ENCODE measurements at places on chromosomes 1 and 21.

- DNase-seq: no peak
Measured at GRCh38 chr1:226455843-226456242, 48.0 kb upstream of the PARP1 start.

DNA sequence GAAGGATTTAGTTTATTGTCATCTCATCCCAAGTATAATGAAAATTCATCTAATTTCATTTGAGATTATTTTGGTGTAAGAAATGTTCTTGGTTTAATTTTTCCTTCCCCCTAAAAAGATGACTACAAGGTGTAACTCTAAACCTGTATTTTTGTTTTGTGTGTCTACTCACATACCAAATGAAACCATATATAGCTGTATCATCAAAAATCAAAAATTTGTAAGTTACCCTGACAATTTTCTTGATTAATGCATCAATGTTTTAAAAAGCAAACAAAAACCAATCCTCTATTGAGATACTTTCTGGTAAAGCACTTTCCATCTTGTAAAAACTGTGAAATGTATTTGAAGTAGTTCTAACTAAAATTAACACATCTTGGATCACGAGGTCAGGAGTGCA, 30.8 kb downstream of the FH start:
- no peak for DNase-seq

- DNase-seq: peak; percentile 47
Measured at GRCh38 chr1:246161626-246162025, 345.5 kb downstream of the SMYD3 start.

GRCh38 chr1:52402860-52403240, 1.4 kb downstream of the ORC1 start:
- no peak for DNase-seq

- no peak for DNase-seq
Measured at GRCh38 chr21:35607406-35607805, 452.9 kb downstream of the SETD4 start.

DNA sequence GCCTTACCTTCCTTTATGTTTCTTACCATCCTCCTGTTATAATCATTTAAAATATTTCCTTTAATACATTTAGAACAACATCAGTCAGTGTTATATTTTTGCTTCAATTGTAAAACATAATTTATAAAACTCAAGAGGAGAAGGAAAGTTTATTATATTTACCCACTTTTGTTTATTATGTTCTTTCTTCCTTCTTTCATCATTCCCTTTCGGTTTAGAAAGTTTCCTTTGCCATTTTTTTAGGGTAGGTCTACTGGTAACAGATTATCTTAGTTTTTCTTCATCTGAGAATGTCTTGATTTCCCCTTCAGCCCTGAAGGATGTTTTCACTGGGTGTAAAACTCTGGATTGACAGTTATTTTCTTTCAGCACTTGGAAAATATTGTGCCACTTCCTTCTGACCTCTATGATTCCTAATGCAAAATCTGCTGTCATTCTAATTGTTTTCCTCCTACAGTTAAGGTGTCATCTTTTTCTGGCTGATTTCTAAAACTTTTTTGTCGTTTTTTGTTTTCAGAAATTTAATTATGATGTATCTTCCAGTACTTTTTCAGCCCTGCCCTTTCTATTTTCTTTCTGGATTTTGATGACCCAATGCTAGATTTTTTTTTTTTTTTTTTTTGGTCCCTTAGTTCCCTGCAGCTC, 25.0 kb downstream of the PTPN22 start:
- no peak for DNase-seq

DNA sequence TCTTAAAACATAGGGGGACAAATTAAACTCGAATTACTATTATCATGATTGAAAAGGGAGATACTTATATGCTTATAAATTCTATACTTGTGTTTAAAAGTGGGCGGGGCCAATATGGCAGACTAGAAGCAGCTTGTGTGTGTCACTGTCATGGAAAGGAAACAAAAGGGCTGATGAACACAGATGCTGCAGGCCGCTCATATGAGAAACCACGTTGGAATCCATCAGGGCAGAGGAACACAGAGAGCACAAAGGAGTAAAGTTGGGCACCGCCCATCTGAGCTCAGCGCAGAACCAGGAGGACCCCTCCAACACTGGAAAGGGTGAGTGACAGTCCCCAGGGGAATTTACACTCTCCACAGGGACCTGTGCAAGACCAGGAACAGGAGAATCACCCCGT, 107.0 kb downstream of the SLC5A9 start:
- no peak for DNase-seq

GRCh38 chr1:110135246-110135645, 15.0 kb upstream of the SLC6A17 start:
- DNase-seq: no peak

DNA sequence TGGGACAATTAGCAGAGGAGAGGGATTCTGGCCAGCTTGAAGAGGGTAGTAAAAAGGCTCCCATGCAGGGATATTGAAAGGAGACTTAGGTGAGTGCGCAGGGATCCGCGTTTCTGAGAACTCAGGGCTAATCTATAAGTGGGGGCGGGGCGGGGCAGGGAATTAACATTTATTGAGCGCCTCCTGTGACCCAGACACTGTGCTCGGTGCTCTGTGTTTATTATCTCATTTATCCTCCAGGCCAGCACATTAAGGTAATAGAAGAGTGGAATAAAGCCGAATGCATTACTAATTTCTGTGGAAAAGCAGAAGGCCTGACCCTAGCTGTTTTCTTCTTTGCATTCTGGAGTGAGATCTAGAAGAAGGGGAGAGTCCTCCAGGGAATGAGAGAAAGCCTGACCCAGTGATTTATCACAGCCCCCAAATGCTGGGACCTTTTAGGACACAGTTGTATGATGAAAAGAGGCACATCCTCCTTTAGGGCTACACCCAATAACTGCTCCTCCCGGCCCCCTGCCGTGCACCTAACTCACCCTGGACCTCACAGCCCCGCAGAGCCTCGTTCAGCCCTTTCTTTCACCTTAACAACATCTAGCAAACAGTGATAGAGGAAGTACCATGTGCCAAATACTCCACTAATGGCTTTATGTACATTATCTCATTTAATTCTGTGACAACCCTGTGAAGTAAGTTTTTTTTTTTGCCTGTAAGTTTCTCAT, 317.6 kb downstream of the PBX1 start:
- no peak for DNase-seq

DNA sequence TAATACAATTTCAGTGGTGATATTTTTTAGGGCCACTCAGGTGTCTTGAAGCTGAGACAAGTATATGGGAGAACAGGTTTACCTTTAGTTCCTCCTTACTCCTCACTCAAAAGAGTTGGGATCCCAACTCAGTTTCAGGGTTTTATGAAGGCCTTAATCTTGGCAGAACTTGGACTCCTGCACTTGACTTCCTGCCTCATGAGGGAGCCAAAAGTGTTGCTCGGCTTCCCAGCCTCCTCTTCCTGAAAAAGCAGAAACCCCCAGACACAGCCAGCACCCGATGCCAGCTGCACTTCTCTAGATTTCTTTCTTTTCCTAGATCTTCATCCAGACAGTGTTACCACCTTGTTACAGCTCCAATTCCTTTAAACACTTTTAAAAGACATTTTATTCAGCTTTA, 70.8 kb upstream of the TMPRSS2 start:
- no peak for DNase-seq

- no peak for DNase-seq
Measured at GRCh38 chr1:8651236-8651890, 166.1 kb downstream of the RERE start.

- DNase-seq: no peak
Measured at GRCh38 chr1:192861860-192862259, 53.0 kb downstream of the RGS2 start.

DNA sequence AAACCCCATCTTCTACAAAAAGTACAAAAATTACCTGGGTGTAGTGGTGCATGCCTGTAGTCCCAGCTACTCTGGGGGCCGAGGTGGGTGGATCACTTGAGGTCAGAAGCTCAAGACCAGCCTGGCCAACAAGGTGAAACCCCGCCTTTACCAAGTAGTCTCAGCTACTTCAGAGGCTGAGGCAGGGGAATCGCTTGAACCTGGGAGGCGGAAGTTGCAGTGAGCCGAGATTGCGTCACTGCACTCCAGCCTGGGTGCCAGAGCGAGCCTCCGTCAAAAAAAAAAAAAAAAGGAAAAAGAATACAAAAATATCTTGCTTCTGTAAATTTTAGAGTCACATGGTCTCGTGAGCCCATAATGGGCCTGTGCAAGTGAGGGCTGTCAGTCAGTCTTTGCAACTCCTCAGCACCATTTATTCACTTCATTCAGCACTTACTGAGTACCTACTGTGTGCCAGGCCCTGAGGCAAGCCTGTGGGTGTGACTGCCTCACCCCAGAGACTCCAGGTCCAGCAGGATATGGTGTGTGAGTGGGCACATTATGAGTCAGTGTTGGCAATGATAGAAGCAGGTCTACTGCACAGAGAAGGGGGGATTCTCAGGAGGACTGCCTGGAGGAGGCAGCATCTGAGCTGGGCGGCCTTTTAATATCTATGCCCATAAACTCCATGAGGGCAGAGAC, 46.8 kb upstream of the TARDBP start:
- no peak for DNase-seq

- no peak for DNase-seq
Measured at GRCh38 chr1:226092965-226093364, 30.4 kb downstream of the H3-3A start.

- peak; percentile 65 for DNase-seq
Measured at GRCh38 chr1:22105611-22106207, 37.2 kb downstream of the WNT4 start.

DNA sequence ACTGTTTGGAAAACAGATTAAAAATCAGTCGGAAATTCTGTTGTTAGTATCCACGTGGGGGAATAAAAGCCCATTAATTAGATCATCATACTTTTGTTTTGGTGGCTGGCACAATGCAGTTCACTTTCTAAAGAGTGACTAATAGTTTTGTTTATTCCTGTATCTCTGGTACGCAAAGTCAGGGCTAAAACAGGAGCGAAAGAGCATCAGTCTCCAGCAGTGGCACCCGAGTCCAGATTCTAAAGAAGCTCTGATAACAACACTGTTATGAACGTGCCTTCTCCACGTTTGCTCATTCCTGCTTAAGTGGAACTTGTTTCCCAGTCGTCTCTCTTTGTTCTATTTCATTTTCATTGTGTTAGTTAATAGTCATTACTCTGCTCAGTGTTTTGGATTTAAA, 69.6 kb downstream of the HSPA13 start:
- DNase-seq: no peak

DNA sequence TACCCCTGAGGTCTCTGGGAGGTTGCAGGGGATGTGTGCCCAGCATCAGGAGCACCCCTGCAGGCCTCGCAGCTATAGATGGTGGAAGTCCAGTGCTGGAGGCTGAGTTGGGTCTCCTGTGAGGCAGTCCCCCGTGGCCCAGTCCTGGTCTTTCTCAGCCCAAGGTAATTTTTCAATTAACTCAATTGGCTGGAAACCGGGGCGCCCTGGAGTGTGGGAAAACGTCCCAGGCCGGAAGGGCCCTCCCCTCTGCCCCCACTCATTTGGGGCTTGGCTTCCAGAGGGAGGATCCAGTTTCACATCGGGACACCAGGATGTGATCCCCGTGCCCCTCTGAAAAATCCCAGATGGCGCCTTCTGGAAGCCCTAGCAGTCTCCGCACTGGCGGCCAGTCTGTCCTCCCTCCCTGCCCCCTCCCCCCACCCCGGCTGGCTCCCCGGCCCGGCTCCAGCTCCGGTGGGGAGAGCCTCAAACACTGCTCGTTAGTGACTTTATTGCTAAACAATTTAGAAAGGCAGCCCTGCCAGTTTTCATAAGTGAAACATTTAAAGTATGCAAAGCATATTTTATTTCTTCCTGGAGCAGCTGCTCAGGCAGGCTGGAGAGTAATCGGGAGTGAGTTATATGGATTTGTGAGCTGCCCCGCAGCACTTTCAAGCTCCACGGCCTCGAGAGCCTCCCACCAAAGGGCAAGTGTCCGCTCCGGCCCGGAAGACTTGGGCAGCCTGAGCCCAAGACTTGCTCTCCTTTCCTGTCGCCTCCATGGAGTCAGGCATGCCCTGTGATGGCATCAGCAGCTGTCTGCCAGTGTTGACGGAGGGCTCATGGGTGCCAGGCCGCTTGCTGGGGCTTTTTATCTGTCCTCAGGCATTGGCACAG, 208.2 kb upstream of the TMEM51 start:
- DNase-seq: peak; percentile 97

DNA sequence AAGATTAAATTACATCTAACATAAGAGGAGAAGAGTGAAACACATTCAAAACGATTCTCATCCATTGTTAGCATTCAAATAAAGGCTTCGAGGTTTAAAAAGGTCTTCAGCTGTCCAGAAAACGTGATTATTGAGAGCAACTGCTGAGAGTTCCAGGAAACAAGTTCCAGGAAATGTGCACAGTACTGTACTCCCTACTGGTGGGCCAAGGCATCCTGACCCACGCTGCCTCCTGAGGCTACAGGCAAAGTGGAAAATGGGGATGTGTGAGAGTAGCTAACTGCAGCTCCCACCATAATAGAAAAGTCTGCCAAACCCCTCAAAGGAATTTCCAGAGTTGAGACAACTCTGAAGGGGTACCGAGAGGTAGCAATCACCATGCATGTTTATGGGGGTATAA, 2.0 kb downstream of the VAV3 start:
- no peak for DNase-seq

DNA sequence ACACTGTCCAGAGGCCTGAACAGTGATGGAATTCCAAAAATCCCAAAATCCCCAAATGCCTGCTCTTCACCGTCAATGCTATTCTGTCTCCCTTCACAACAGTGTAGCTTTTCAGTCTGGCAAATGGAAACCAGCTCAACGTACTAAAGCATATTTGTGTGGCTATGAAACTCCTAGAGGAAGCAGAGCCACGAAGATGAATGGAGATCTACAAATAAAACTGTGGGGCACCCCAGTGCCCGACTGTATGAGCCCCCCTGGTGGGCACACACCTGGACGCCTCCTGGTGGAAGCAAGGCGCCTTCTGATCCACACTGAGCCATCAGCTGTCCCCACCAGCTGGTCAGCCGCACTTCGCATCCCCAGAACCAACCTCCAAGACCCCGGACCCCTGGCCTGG, 129.1 kb upstream of the SOD1 start:
- DNase-seq: peak; percentile 45

- DNase-seq: no peak
Measured at GRCh38 chr1:230315099-230315498, 111.0 kb downstream of the PGBD5 start.

DNA sequence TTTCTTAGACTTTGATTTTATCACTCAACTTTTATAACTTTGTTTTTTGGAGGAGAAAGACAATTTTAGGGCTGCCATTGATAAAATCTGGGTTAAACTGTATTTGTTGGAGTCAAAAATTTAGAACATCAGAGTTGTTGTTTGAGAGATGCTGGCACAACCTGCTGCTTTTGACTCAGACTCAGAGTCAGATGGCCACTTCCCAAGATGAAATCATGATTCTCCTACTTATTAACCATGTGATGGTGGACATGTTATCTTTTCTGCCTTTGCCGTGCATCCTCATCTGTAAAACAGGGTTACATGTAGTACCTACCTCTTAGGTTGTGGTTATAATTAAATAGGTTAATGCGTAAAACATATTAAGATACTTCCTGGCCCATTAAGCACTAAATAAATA, 71.2 kb downstream of the PLA2G4A start:
- peak; percentile 11 for DNase-seq

DNA sequence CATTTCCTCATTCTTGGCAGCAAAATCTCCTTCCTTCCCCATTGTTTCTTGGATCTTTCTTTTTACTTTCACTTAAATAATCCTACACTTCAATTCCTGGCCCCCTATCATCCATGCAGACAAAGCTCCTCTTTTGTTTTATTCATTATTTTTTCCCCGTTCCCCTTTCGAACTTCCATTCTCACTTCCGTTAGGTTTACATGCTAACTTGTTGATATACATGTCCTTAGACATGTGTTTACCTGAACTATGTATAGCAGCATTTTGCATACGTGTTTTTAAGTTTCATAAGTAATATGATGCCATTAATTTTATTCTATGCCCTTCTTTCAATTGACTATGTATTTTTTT, 67.0 kb upstream of the LYST start:
- DNase-seq: no peak
